ENCODE measurements at places on chromosomes 5 and 9. TPM values are rescaled to one million over a fixed set of nuclear protein-coding genes. Genes with fewer than 3 reads are reported as not detected.

- DNase-seq: no peak
Observed at GRCh38 chr5:38157024-38157423, 101.3 kb upstream of the EGFLAM start.

TICAM2 gene
- polyA plus RNA-seq: 3.2 TPM

IL33 gene
- 8.9 TPM for polyA plus RNA-seq

CCDC171 gene
- 4.5 TPM for polyA plus RNA-seq

GTF3C4 gene
- 27.7 TPM for polyA plus RNA-seq
